ENCODE measurements at places on chromosomes 7 and 10.

DNA sequence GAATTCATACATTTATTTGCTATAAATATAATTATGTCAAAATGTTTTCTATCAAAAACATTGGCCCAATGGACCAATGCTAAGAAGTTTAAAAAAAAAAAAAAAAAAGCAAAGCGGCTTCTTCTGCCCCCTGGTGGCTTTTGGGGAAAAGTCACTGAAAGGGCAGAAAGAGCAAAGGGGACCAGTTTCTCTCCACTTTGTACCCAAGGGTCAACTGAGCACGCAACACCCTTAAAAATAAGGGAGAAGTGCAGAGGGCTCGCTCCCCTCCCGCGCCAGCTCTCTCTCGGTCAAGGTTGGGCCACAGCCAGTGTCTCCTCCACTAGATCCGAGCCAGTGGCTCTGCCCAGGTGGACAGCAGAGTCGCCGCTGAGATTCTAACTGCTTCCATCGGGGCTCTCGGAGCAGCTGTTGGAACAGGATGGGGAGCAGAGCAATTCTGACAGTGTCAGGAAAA, 136.4 kb upstream of the FGFR2 start:
- no peak for DNase-seq

DNA sequence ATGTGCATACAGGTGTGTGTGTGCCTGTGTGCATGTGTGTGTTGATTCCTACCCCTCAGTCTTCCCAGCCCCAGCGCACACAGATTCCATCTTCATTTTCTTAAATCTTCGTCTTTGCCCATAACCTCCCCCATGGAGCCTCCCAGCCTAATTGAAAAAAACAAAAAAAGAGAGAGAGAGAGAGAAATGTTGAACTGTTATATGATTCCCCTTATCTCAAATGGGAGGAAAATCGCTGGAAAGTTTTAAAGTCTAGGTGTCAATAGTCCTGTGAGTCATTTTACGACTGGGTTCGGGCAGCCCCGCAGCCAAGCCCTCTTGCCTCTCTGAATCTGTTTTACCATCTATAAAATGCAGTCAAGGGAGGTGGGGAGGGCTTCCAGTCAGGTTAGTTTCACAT, 60.9 kb downstream of the SPOCK2 start:
- no peak for DNase-seq

DNA sequence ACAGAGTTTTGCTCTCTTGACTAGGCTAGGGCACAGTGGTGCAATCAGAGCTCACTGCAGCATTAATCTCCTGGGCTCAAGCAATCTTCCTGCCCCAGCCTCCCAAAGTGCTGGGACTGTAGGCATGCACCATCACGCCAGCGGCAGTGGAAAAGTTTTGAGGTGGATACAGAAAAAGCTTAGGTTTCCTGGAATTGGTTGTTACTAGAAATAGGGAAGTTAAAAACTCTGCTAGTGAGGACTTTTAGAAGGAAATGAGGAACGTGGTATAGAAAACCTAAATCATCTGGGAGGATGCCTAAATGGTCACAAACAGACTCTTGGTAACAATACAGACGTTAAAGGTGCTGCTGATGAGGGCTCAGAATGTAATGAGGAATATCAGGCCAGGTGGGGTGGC, 10.9 kb upstream of the SNX8 start:
- no peak for DNase-seq

- DNase-seq, result no peak
These were observed 212.6 kb downstream of the PARD3 start for GRCh38 chr10:34602478-34602877.

GRCh38 chr7:134483296-134483695, 24.4 kb upstream of the AKR1B1 start:
- no peak for DNase-seq

DNA sequence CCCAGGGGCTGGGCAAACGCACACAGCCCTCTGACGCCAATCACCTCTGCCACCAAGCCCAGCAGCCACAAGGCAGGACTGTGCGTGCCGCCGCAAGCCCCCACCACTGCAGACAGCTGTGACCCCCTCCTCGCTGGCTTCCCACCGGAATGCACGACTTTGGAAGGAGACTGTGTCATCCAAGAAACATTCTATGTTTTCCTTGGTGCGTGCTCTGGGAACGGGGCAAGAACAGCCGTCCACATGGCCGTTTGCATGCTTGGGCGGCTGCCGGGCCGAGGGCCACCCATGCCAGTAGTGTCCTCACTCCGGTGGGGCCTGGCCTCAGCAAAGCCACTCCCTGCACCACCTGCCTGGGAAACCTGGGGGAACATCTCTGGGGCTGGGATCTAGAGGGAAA, 17.6 kb upstream of the ELN start:
- DNase-seq, result no peak

- no peak for DNase-seq
These were observed 56.4 kb downstream of the SGMS1 start for GRCh38 chr10:50567384-50567783.

DNA sequence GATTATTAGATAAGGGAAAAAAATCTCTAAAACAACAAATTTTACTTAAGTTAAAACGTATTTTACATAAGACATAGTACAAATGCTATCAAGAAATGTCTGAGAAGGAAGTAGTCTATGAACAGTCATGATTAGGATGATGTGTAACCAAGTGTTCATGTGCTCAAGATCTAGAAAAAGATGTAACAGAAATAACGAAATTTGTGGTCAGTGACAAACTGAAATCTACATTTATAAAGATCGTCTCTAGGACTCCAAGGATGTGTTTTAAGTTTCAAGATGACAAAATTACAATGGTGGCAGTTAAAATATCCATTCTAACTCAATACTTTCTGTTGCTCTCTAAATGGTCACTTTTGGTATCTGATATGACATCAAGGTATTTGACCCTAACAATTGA, 17.2 kb downstream of the PPP3CB start:
- DNase-seq, result no peak

DNA sequence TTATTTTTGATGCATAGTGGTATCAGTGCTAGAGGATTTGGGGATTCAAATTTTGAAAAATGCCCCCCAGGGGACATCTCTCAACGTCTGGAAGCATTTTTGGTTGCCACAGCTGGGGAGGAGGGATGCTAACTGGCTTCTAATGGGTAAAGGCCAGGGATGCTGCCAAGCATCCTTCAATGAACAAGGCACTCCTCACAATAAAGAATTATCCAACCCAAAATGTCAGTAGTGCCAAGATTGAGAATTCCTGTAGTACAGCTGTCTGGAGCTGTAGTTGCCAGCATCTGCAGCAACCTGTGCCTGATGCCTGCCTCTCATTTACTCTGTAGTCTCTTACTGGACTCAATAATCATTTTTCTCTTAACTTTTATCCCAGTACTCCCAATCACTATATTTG, 53.5 kb downstream of the SEPTIN7 start:
- no peak for DNase-seq

DNA sequence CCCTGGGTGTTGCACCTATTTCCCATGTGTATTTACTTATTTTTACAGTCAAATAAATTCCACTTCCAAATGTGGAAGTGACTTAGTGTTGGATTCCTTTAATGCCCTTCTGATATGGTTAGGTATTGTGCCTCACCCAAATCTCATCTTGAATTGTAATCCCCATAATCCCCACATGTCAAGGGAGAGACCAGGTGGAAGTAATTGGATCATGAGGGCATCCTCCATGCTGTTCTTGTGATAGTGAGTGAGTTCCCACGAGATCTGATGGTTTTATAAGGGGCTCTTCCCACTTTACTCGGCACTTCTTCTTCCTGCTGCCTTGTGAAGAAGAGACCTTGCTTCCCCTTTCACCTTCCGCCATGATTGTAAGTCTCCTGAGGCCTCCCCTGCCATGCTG, 136.9 kb downstream of the SNX10 start:
- DNase-seq, result no peak

DNA sequence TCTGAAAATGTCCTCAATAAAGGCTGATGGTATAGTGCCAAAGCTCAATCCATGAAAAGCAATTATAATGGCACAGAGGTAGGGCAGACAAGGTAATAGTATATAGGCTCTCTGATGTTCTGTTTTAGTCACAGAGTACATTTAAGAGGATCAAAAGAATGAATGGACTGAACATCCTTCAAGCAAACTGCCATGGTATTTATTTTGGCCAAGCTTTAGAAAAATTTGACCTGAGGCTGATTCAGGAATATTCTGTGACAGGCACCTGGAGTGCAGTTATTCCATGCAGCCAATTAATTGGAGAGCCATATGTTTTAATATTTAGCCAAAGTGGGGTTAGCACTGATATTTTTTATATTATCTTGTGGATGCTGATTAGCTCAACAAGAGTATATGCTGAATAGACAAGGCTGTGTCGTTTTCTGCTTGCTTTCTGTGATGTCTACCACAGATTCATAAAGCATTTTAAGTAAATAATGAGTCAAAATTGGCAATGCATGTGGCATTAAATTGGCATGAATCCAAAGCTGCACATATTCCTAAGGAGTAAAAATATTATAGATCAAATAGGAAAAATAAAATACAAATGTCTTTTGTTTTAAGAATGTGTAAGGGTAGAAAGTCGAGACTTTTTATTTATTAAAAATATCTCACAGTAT, 177.4 kb downstream of the PCLO start:
- no peak for DNase-seq

GRCh38 chr7:98286093-98286539, 4.6 kb downstream of the BRI3 start:
- DNase-seq, result no peak

GRCh38 chr7:50599385-50599784, 34.2 kb upstream of the DDC start:
- DNase-seq, result no peak

All from cortex of kidney (tissue), 1 donor.